ENCODE measurements at places on chromosomes 4 and X.

DNA sequence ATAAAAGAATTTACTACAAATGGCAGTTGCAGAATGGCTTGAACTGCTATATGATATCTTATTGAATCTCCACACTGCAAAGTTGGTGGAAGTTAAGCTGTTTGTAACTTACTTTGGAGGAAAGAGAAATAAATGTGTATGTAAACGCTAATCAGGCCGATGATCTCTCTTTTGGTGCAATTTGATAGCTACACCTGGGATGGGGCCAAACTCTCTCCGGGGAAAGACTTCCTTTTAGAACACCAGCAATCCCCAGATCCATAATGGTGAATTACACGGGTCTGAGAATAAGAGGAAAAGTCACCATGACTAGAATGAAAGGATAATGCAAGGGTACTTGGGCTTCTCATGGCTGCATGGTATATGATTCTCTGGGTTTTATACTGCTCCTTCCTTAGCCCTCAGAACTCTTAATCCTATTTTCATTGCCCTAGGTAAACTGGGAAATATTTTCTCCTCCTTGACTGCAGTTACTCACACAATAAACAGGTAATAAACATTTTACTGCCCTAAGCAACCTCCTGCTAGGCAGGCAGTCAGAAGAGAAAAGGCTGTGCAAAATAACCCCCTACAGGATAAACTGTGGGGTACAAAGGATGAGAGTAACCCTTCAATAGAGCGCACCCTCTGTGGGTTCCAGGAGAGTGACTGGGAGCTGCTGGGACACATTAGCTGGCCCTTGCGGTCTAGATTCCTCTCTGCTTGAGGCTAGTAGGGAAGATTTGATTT lies 109.3 kb downstream of the MGST2 start:
- no peak for DNase-seq

GRCh38 chr4:41460641-41461040 lies 77.3 kb upstream of the LIMCH1 start:
- DNase-seq: no peak

- no peak for DNase-seq
Measured at GRCh38 chrX:10619425-10620046, 849 bp downstream of the MID1 start.

- DNase-seq: no peak
Measured at GRCh38 chrX:33989936-33990335, 142.2 kb downstream of the FAM47A start.

DNA sequence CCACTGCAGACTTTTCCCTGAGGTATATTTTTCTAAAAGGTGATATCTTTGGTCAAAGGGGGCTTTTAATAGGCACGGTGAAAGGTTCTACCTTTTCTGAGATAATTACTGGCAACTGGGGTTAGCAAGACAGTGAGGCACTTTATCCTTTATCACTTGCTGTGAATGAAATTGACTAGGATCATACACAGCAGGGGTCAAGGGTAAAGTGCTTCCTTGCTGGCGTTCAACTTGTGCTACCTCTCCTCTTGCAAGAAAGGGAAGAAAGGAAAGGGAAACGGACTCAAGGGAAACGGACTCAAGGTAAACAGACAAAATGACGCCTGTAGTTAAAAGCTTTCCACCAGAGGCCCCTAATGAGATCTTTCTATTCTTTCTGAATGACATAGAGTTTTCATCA lies 78.6 kb upstream of the RAPGEF2 start:
- no peak for DNase-seq
